Omental fat pad (tissue), 4 donors: ENCODE measurements at places on chromosomes 1 and 21. TPM values are rescaled to one million over a fixed set of nuclear protein-coding genes. Genes with fewer than 3 reads are reported as not detected.

DNA sequence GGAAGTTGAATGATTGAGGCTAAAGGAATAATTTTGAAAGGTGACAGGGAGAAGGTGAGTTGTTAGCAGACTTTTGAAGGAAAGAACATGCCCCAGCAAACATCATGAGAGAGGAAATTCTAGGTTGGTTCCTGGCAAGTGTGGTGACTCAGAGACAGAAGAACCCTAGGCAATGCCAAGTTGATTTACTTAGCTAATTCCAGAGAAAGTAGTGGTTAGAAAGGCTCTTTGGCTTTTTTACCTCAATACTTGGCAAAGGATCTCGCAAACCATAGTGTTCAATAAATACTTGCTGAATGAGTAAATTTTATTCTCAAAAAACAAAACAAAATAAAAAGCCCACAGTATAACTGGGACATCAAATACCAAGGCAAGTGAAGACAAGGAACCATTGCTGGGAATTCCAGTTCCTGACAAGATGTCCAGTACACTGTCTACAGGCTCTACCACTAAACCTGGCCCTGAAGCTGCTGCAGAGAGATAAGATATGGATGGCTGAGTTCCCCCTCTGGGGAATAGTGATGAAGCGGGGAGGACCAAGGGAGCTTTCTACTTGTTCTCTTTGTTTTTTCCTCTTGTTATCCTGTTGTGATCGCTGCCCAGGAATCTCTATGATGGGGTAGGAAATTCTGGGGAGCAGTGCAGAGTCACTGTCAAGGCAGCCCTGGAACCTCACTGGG, 48.2 kb downstream of the IL12RB2 start:
- no peak for DNase-seq

DNA sequence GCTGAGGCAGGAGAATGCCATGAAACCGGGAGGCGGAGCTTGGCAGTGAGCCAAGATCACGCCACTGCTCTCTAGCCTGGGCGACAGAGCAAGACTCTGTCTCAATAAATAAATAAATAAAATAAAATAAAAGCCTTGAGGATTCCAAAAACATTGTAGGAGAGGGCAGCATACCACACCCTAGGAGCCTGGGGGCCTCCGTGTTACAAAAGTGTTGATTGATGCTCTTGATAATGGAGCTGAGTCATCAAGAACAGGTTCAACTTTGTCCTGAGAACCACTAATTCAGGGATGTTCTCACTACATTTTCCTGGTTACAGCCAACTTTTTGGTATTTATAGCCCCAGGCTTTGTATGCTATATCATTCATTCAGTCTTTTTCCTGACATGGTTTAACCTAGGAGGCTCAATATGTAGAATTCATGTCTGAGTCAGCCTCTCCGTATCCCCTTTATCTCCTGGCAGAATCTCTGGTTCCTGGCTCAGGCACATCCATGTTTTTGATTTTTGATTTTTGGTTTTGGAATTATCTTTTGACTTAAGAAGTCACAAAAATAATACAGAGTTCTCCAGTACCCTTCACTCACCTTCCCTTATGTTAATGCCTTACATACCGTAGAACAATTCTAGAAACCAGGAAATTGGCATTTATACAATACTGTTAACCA, 69.4 kb downstream of the LRRC8D start:
- DNase-seq, result no peak

- DNase-seq, result no peak
Measured at GRCh38 chr1:37958690-37959089, 11.8 kb upstream of the INPP5B start.

DNA sequence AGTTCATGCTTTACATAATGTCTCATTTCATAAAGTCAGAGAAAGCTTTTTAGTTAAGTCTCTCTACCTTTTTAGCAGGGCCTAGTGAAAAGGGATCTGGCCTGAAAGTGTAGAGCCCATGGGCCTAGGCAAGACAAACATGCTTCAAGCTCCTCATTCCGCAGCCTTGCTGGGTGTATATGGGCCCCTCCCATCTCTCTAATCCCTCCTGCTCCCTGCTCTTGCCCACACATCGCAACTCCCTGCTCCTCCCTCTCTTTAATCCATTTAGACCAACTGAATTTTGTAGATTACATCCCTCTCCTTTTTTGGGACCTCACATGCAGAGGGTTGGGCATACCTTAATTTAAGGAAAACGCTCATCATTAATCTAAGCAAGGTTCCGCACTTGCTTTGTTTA, 42.3 kb upstream of the CCDC190 start:
- no peak for DNase-seq

DNA sequence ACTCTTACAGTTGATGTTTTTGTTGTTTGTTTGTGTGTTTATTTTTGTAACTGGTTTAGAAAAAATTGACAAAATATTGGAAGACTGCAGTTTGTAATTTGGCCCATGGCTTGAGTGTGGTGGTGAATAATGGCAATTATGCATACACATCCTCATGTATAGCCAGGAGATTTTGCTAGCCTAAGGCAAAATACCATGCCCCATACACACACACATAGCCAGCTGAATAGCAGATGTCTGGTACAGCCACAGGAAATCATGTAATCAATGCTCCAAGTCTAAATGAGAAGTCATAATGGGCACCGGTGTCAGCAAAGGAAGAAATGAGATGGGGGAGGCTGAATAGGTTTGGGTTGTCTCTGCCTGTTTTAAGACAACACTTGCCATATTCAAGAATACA, 135.2 kb upstream of the COA6 start:
- no peak for DNase-seq

The GLIS1 gene
- 0.19 TPM for total RNA-seq

The REN gene
- 2.8 TPM for total RNA-seq

The RSPH1 gene
- 0.31 TPM for total RNA-seq

The ERICH3 gene
- total RNA-seq, result not detected

The LEMD1 gene
- not detected for total RNA-seq
